Aorta (tissue), 5 donors: ENCODE measurements at places on chromosomes 11 and 22.

DNA sequence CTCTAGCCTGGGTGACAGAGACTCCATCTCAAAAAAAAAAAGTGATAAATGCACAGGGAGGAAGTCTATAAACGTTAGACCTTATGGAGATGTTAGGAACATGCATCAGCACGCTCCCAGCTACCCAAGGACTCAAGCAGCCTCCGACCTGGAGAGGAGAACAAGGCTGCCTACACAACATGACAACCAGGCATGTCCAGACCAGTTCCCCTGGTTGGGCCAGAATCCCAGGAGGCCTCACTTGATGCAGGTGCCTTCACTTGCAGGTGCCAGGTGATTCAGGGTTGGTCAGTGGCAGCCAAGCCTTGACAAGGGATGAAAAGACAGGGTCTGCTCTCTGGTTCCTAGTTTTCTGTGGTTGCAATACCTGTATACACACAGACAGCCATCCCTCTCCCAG is 5.9 kb downstream of the RANGAP1 start:
- H3K4me3 ChIP-seq = no peak overlapping the region
- no peaks in the 10 kb centered on the region for H3K27me3 ChIP-seq
- no peak overlapping the region for H3K27ac ChIP-seq
- DNase-seq = no peak

GRCh38 chr11:76448506-76448905 is 3.7 kb downstream of the EMSY start:
- H3K27me3 ChIP-seq = no peaks in the 10 kb centered on the region
- H3K36me3 ChIP-seq = no peaks in the 10 kb centered on the region
- DNase-seq = no peak

DNA sequence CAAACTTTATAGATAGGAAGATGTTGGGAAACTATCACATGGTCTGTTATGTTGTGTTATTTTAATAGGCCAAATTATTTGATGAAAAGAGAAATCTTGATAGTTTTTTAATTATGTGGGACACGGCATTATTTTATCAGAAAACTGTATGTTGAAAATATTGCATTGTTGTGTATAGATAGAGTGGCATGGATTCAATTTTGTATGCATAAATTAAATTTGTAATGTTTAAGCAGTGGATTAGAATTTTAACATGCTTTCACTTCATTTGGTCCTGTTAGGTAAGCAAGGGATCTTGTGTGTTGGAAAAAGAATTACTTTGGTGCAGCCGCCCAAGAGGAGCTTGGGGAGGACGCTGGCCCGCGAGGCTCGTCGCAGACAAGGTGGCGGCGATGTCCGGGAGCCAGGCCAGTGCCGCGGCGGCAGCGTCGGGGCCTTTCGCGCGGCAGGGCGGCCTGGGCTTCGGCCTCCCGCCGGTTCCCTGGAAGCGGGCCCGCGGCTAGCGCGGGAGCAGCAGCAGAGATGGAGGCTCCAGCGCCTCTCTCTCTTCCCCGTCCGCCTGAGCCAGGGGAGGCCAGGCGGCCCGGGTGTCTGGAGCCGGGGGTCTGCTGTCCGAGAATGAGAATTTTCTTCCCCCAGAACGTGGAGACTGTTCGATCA is 82.7 kb downstream of the GGT1 start:
- H3K27me3 ChIP-seq = no peaks in the 10 kb centered on the region
- no peak for DNase-seq
- peak overlapping the region; percentile 16 for H3K4me3 ChIP-seq
- H3K4me1 ChIP-seq = no peaks in the 10 kb centered on the region
- H3K27ac ChIP-seq = no peak overlapping the region

DNA sequence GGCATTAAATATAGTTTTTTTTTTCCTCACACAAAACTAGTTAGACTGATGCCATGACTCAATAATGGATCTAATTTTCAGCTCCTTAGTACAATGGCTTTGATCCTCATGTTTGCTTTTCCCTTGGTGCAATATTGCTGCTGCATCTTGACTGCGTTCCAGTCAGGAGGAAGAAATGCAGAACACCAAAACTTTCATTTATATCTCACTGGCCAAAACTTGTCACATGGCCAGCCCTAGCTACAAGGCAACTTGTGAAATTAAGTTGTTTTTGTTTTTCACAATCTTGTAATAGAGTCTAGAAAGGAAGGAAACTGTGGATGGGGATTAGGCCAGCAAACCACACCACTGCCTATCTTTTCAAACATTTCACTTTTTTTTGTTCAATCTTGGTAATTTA is 36.7 kb downstream of the SMC1B start:
- peaks cover 2% of the 10 kb centered on the region for H3K27me3 ChIP-seq
- no peak overlapping the region for H3K27ac ChIP-seq
- H3K4me3 ChIP-seq = no peak overlapping the region
- DNase-seq = no peak
- no peaks in the 10 kb centered on the region for H3K4me1 ChIP-seq

DNA sequence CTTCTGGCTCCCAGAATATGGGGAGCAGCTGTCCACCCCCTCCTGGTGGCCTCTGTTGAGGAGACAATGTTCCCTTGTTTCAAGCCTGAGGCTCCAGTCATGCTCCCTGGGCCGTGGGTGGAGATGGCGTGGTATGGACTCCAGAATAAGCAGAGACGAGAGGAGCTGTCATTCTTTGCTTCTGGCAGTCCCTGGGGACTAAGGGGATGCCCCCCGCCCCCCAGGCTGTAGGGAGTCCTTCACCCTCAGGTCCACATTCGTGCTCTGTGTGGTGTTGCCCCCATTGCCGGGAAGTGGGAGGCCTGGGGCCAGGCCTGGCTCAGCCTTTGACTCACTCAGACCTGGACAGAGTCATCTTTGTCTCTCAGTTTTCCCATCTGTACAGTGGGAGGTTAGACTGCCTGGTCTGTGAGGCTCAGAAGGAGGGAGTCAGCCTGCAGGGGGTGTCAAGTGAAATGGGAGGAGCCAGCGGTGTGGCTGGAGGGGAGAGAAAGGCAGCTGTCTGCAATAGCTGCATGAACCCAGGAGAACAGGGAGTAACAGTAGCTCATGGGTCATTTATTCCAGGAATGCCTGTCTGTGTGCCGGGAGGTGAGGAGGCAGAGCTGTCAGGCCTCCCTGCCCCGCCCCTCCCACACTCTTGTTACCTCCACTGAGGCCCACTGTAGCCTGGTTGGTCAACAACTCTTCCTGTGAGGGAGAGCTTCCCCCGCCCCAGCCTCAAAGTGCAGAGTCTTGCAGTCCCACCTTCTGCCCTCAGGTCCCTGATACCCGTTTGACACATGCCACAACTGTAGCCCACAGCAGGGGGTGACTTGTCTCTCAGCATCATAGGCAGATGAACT is 6.3 kb downstream of the ARHGEF17 start:
- H3K27ac ChIP-seq = peak overlapping the region; percentile 85
- H3K27me3 ChIP-seq = no peaks in the 10 kb centered on the region
- DNase-seq = peak; percentile 64
- peaks cover 6% of the 10 kb centered on the region for H3K4me1 ChIP-seq
- H3K36me3 ChIP-seq = no peaks in the 10 kb centered on the region

- H3K27ac ChIP-seq = no peak overlapping the region
- H3K4me3 ChIP-seq = no peak overlapping the region
- no peaks in the 10 kb centered on the region for H3K27me3 ChIP-seq
- no peaks in the 10 kb centered on the region for H3K4me1 ChIP-seq
Measured at GRCh38 chr11:91305402-91305801, 919.2 kb upstream of the FAT3 start.

DNA sequence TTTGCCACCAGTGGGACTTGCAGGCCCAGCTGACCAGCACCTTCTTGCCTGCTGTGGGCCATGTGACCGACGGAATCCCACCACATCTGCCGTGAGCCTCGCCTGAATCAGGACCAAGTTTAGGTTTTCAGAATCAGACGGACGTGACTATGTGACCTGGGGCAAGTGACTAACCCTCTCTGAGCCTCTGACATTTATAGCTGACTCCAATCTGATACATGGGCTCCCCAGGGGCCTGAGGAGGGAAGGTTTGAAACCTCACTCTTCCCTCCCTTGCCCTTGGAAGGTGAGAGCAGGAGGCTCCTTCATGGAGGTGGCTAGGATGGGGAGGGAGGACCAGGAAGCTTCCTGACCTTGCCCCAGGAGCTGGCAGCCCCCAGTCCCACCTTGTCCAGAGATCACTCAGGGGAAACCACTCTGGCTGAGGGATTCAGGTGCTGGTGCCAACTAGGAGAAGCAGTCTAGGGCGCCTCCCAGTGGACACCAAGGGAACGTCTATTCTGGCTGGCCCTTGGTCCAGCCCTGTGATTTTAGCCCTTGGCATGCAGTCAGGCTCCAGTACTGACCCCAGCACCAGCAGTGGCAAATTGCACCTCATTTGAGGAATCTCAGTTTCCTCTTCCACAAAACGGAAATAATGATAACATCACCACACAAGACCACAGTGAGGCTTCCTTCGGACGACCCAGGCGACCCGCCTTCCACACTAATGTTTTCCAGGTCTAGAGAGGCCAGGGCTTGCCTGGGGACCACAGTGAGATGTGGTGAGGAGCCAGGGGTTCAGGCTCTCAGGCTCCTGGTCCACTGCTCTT is 47.2 kb upstream of the SYT7 start:
- no peak overlapping the region for H3K27ac ChIP-seq
- no peaks in the 10 kb centered on the region for H3K4me1 ChIP-seq
- no peaks in the 10 kb centered on the region for H3K36me3 ChIP-seq
- peak; percentile 76 for DNase-seq
- H3K4me3 ChIP-seq = no peak overlapping the region

DNA sequence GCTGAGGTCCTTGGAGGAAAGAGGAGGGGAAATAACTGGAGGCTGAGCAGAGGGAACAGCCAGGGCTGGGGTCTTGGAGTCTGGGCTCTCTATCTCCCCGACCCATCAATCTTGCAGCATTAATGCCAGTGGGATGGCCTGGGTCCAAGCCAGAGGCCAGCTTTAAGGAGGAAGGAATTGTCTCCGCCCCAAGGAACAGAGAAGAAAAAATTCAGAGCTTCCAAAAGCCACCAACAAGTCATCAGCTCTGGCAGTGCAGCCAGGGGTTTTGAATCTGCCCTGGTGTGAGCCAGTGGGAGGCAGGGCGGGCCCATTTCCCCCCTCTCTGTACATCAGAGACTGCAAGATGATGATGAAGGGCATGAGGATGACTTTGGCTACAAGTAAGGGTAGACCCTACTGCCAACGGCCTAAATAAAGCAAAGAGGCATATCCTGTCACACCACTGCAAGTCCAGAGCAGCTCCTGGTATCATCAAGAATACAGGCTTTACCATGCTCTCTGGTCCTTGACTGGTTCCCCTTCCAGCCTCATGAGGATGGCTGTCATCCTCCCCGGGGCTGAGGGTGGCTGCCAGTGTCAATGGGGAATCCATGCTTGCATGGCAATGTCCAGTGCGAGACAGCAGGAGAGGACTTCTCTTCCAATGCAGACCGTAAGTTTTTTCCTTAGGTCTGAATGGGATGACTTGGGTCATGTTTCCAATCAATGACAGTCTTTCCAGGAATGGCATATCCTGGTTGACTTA is 34.4 kb downstream of the LRRC32 start:
- H3K27me3 ChIP-seq = no peaks in the 10 kb centered on the region
- H3K27ac ChIP-seq = no peak overlapping the region
- H3K36me3 ChIP-seq = no peaks in the 10 kb centered on the region
- no peaks in the 10 kb centered on the region for H3K4me1 ChIP-seq

GRCh38 chr11:120929090-120929489 is 94.8 kb upstream of the TBCEL start:
- no peaks in the 10 kb centered on the region for H3K27me3 ChIP-seq
- DNase-seq = no peak
- H3K4me3 ChIP-seq = no peak overlapping the region
- H3K27ac ChIP-seq = no peak overlapping the region

- DNase-seq = no peak
- H3K27ac ChIP-seq = peak overlapping the region; percentile 56
- no peak overlapping the region for H3K4me3 ChIP-seq
- H3K27me3 ChIP-seq = no peaks in the 10 kb centered on the region
- peaks cover 9% of the 10 kb centered on the region for H3K36me3 ChIP-seq
- H3K4me1 ChIP-seq = no peaks in the 10 kb centered on the region
Measured at GRCh38 chr11:130908770-130909625, 7.3 kb downstream of the SNX19 start.

DNA sequence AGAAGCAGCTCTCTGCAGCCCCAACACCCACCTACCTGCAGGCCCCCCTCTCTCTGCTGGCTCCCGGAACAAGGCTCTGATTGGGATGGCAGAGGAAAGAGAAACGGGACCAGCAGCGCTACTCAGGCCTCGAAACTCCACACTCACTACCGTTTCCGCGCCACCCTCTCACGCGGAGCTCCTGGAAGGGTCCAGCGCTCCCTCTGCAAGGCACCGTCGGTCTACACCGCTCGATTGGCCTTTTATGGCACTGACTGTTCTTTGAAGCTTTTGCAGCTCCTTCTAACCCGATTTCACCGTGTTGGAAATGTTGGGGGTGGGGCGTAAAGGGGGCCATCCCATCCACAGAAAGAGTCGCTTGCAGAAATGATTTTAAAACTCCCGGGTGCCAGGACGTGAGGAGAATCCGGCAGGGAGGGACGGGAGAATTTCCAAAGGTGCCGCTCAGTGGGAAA is 323 bp upstream of the PANX1 start:
- peak overlapping the region; percentile 82 for H3K4me3 ChIP-seq
- peak overlapping the region; percentile 12 for H3K27ac ChIP-seq

DNA sequence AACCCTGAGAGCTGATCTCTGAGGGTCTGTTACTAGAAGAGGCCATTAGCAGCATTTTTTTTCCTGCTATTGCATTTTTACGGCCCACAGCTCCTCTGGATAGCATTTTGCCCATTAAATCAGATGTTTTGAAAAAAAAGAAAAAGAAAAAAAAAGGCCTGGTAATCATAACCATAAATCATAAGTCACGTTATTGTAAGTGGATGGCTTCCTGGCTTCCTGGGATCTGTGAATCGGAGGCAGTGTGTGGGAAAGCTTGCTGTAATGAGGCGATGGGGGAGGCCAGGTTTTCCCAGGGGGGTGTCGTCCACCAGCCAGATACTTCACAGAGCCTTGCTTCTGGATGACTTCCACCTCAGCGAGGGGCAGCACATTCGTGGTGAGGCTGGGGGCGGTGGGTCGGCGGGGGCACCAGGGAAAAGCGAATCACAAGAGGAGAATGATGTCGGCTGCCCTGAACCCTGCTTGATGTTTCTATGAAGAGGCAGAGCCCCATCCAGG is 106.5 kb upstream of the SYT13 start:
- H3K27ac ChIP-seq = no peak overlapping the region
- no peak overlapping the region for H3K4me3 ChIP-seq
- DNase-seq = peak; percentile 64
- H3K4me1 ChIP-seq = no peaks in the 10 kb centered on the region

DNA sequence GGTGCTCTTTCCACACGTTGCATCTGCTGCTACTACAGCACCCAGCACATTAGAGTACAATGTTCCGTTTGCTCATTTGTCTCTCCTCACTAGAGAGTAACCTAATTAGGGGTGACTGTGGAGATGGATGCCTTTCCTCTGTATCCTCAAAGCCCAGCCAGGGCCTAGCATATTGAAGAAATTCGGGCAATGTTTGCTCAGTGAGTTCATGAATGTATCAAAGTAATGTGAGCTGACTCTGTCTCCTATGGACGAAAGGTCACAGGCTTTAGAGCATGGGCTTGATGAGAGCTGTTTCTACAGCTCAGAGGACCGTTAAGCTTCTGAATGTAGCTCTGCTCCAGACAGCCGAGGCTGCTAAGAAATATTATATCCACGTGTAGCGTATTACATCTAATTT is 67.5 kb downstream of the C11orf58 start:
- no peaks in the 10 kb centered on the region for H3K36me3 ChIP-seq
- no peak overlapping the region for H3K27ac ChIP-seq
- no peaks in the 10 kb centered on the region for H3K4me1 ChIP-seq
